CD4-positive, alpha-beta T cell treated with Interleukin-1 beta for 1 hour (primary cell): ENCODE measurements at places on chromosomes 5 and 9.

GRCh38 chr5:168585119-168585856 lies 6.1 kb upstream of the PANK3 start:
- no peak for DNase-seq

- no peak for DNase-seq
Measured at GRCh38 chr5:67494186-67494855, 297.7 kb upstream of the CD180 start.

GRCh38 chr9:34512131-34513078 lies 10.4 kb downstream of the ENHO start:
- no peak for DNase-seq

DNA sequence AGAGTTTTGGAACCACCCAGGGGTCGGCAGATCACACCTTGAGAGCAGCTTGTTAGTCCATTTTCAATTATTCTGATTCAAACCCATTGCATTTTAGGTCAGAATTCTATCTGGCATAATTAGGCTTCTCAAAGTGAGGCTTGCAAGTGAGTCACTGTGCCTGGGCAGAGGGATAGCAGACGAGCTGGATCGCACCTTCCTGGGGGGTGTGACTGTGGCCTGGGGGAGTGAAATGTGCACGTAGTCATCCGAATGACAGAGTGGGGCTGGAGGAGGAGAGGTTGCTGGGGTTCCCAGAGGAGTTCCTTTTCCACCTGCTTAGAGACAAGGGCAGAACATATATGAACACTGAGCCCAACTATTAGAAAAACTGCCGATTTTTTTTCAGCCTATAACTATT lies 31.7 kb downstream of the SPACA9 start:
- no peak for DNase-seq

DNA sequence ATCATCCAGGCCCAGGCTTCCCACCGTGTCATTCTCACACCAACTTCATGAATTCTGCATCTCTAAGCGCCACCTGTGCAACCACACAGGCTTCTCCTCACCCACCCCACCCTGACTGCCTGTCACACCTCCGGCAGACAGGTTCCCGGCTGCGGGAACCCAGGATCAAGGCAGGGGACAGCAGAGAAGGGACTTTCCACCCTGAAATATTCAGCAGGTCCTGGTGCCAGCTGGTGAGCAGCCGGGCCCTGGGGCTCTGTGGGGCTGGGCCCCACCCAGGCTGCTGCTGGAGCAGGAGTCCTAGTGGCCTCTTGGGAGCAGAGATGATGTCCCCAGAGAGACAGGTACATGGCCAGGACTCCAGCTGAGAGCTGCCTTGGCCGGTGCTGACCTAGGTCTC lies 12.7 kb downstream of the ANXA6 start:
- no peak for DNase-seq

- no peak for DNase-seq
Measured at GRCh38 chr9:72704688-72705375, 183.4 kb downstream of the TMC1 start.

GRCh38 chr9:93266521-93267001 lies 82.6 kb downstream of the WNK2 start:
- DNase-seq: no peak

- no peak for DNase-seq
Measured at GRCh38 chr5:176533390-176533789, 3.8 kb downstream of the RNF44 start.

DNA sequence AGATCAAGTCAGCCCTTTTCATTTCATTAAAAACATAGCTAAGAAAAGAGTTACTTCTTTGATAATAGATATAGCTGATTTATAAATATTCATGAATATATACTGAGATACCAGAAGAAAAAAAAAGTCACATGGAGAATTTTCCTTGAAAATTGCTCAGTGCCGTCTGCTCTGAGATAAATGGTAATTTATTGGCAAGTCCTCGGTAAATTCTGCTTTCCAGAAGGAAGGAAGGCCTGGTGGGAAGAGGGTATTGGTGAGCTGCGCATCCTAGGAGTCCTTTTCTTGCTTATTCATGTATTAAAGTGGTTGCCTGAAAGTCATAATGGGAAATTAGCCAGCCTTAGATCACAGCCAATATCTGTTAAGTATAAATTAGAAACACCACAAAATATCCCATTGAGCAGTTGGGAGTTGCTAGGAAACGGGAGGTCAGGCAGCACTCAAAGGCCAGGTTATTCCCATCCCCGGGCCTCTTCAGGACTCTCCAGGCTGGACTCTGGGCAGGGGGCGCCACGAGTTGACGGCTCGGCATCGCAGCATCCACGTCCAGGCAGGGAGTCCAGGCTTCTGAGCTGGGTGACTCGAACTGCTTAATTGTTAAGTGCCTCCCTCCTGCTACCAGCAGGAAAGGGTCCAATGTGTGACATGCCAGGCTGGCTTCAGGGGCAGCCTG lies 116.7 kb upstream of the RETREG1 start:
- no peak for DNase-seq

- no peak for DNase-seq
Measured at GRCh38 chr5:85545129-85545528, 1072.6 kb upstream of the COX7C start.

- DNase-seq: peak; percentile 60
Measured at GRCh38 chr5:157718519-157718918, 12.7 kb upstream of the THG1L start.
